ENCODE measurements at places on chromosomes 4 and X. TPM values are rescaled to one million over a fixed set of nuclear protein-coding genes. Genes with fewer than 3 reads are reported as not detected.

SAGE1 gene
- total RNA-seq: not detected

ARHGAP6 gene
- not detected for total RNA-seq

TACR3 gene
- not detected for total RNA-seq

PPP3CA gene
- 15.9 TPM for total RNA-seq

SCLT1 gene
- total RNA-seq: 21.7 TPM

AR gene
- total RNA-seq: not detected

ARSD gene
- total RNA-seq: 0.72 TPM

EPHA5 gene
- total RNA-seq: not detected

ITM2A gene
- total RNA-seq: 123 TPM

AFP gene
- total RNA-seq: not detected

Data from CD8-positive, alpha-beta T cell (primary cell).